SW 1271 (cell line): ENCODE measurements at places on chromosomes 1 and 21.

GRCh38 chr1:186829686-186830587 lies 1.2 kb downstream of the PLA2G4A start:
- DNase-seq = no peak

DNA sequence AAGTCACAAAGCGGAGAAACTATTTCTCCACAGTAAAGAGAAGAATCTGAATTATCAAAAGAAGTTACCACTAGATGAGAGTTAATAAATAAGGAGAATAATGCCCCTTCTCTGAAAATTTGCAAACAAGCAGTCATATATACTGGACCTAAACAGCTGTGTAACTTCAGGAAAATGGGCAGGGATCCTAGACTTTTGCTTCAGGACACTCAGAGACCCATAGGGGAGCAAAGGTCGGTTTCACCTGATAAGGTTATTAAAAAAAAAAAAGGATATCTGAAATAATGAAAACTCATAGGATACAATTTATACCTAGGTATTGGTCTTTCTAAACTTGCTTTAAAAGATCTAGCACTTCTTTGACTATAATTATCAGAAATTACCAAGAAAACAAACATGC lies 191.4 kb downstream of the KCNH1 start:
- no peak for DNase-seq

DNA sequence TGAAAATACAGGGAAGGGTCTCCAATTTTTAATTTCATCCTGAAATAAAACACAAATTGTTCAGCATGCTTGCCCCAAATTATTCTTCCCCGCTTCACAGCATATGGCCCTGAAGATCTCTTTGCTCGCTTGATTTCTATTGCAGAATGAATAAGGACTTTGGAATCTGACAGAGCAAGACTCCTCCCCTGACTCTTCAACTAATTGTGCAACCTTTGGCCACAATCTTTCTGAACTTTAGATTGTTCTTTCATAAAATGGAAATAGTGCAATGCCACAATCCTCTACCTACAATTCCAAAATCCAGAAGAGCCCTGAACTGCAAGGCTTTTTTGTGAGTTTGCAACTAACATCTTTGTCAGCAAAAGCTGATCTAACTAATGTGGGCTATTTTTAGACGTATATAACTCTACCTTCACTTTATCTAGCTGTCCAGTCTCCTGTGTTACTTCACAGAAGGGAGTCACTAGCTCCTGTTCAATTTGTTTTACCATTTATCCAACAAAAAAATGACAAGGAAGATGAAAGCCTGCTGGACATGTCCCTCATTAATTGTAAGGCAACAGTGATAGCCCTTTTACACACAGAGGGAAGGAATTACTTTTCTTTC lies 13.4 kb downstream of the RNASEL start:
- no peak for DNase-seq

GRCh38 chr1:96473791-96474434 lies 247.7 kb upstream of the PTBP2 start:
- DNase-seq = no peak

DNA sequence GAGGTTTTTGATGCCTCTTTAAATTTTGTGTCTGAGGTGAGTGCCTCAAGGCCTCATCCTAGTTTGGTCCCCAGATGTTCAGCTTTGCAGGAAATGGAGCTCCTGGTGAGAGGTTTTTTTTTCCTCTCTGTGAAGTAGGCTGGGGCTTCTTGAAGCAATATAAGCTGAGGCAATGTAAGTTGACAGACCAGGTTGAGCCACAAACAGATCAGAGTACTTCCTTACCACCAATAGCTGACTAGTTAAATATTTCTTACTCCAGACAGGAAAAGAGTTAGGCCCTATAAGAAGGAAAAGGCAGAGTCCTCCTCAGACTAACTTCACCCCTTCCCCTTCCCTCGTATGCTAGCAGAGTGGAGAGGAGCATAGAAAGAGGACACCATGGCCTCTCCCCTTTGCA lies 341.0 kb downstream of the LMO4 start:
- DNase-seq = no peak

- no peak for DNase-seq
These were observed 132.6 kb downstream of the ETS2 start for GRCh38 chr21:38938343-38938742.
